ENCODE measurements at places on chromosomes 12 and 14.
A peak's percentile ranks its signal among the peaks of the same experiment; 100 is the strongest.

DNA sequence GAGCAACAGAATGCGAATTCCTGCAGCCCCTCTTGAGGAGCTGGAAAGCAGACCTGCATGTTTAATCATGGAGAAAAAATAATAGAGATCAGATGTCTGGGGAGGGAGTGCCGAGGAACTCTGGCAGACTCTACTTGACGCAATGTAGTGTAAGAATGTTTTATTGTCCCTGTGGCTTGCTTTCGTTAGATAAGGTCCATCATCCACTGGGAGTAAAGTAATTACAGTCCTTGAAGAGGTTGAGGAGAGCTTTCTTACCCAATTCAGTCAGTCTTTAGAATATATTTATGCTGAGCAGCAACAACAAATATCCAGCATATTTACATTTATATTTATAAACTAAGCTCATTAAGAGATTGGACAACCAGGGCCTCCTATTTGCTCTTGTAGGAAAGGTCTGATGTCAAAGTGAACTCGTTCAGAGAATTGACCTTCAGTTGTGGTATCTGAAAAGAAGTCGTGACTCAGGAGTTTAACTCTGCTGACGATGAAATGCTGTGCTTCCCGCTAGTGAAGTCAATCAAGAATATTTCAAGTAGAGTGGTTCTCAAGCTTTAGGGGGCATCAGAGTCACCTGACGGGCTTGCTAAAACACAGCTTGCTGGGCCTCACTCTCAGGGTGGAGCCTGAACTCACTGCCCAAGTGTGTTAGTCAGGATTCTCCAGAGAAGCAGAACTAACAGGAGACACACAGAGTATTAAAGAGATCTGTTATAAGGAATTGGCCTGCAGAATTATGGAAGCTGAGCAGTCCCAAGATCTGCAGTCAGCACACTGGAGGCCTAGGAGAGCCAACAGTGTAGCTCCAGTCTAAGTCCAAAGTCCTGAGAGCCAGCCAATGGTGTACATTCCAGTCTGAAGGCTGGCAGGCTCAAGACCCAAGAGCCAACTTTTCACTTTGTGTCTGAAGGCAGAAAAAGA, 139.3 kb upstream of the LMNTD1 start:
- DNase-seq, result peak; percentile 31

- no peak for DNase-seq
Observed at GRCh38 chr14:87873741-87874140, 119.2 kb downstream of the GALC start.

GRCh38 chr12:26108915-26109314, 15.9 kb downstream of the BHLHE41 start:
- no peak for DNase-seq

GRCh38 chr14:101603096-101603495, 41.8 kb downstream of the DIO3 start:
- DNase-seq, result no peak

DNA sequence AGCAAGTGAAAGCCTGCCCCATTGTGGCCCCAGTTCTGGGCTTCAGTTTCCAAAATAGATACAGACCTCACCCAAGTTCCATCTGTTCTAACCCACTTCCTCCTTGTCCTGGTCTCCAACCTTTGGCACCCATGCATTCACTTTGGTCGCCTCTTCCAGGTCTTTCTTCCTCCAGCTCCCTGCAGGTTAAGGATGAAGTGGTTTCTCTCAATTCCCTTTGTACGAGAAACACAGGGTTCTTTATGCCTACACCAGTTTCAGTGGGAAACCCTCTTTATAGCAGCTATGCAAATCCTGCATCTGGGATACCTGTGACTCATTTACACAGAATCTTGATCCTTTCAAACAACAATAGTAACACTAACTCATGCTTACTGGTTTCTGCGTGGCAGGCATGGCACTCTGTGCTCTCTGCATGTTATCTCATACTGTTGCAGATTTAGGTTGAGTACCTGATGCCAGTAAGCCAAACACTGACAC, 110.6 kb upstream of the AMIGO2 start:
- no peak for DNase-seq

DNA sequence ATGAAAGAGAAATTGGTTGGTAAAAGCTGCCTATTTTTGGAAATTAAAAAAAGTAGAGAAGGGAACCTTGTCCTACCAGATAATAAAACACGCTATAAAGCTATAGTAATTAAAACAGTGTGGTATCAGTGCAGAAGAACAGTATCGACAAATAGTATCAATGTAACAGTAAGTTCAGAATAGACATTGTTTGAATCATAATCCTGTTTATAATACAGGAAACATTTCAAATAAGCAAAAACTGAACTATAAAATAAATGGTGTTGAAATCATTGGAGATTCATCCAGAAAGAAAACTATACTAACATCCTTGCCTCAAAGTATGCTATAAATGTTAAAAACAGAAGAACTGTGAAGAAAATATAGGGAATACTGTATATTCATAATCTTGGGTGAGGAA, 54.2 kb upstream of the NAP1L1 start:
- DNase-seq, result no peak
